GM23338 (cell line): ENCODE measurements at places on chromosomes 16 and 17. TPM values are rescaled to one million over a fixed set of nuclear protein-coding genes. Genes with fewer than 3 reads are reported as not detected.

Gene TBC1D3K
- total RNA-seq = not detected in 2 replicates

Gene SIAH1
- 47.0 and 52.7 TPM in 2 replicates for total RNA-seq

Gene UNK
- 65.2 and 67.0 TPM in 2 replicates for total RNA-seq

Gene RUNDC3A
- total RNA-seq = 4.0 and 5.5 TPM in 2 replicates

DNA sequence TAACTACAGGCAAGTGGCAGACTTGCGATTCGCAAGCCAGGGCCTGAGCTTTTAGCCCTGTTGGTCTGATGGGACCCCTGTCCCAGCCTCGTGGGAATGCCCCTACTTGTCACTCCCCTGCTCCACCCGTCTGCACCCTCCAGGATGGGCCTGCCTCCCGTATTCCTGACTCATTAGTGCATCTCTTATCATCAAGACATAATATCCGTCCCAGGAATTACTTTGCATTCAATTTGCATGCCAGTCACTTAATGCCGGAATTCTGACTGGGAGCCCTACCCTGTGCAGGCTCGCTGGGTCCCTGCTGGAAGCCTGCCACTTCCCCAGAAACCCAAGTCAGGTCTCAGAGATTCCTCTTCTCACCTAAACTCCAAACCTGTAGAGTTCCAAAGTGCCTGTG is 3.3 kb downstream of the PRSS53 start:
- no peak for DNase-seq

DNA sequence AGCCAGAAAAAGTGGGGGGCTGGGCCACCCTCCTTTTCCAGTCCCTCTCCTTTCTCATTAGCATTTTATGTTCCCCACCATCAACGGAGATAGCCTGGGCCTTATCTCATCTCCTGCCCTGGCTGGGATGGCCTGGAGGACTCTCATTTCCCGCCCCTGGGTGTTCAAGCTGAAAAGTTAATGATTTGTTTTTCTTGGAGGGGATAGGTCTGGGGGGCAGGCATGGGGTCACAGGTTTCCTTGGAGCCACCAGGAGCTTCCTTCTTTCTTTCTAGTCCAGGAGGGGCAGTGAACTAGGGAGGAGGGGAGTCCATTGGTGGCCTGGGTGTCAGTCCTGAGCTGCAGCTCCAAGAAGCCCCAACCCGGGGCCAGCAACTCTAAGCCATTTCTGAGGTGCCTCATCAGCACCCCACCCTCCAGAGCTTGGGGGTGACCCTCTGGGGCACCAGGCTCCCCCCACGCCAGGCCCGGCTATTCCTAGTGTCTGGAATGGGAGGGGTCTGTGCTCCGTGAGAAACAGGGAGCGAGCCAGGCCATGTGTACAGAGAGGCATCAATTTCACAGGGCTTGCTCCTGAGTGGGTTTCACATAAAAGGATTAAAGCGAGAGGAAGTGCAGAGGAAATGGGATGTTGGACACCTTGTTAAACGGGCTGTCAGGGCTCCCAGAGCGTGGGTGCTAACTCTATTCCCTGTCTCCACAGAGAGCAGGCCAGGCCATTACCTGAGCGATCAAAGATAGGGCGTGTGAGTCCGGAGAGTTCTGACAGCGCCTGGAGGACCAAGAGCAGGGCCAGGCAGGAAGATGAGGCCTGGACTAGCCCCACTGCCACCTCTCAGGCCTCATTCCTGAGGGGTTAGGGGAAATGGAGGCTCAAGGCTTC is 90.6 kb upstream of the LHX1 start:
- DNase-seq = no peak

DNA sequence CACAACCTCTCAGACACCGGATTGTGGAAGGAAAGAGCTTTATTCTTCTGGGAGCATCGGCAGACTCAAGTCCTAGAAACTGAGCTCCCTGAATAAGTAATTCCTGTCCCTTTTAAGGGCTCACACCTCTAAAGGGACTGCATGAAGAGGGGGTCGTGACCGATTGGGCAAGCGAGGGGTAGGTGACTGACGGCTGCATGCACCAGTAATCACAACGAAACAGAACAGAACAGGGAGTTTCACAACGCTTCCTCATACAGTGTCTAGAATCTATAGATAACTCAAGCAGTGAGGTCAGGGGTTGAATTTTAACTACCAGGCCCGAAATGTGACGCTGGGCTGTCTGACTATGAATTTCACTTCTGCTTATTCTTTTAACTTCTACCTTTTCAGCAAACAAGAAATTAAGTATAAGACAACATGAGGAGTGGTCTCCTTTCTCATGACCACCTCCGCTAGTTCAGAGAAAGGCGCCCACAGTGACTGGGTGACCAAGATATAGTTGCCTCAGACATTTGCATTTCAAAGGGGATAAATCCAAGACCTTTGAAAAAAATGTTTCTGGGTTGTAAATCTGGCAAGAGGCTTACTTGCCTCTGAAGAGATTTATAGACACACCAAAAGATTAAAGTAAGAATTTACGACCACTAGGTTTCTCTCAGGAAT is 88.4 kb upstream of the ATF7IP2 start:
- no peak for DNase-seq

GRCh38 chr17:20998571-20999043 is 44.2 kb downstream of the USP22 start:
- no peak for DNase-seq

- no peak for DNase-seq
These were observed 46.6 kb upstream of the GNG13 start for GRCh38 chr16:847151-847550.
